ENCODE measurements at places on chromosomes 12 and 14.

- no peak for DNase-seq
These were observed 24.3 kb downstream of the HIF1A start for GRCh38 chr14:61719344-61720293.

DNA sequence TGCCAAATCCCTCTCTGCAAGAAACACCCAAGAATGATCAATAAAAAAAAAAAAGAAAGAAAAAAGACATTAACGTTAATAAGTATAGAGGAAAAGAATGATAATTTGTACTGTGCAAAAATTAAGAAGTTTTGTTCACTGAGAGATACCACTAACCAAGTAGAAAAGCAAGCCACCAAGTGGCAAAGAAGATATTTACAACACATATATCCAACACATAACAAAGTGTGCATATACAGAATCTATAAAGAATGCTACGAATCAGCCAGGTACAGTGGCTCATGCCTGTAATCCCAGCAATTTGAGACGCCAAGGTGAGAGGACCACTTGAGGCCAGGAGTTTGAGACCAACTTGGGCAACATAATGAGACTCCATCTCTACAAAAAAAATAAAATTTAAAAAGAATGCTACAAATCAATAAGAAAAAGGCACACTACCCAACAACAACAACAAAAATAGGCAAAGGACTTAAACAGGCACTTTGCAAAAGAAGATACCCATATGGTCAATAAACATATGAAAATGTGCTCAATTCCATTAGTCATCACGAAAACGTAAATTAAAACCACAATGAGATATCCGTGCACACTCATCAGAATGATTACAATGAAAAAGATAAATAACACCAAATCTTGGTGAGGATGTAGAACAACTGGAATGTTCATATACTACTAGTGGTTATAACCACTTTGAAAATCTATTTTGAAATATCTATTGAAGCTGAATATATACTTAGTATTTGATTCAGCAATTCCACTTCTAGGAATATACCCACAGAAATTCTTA is 19.8 kb downstream of the GALNT4 start:
- DNase-seq, result no peak

DNA sequence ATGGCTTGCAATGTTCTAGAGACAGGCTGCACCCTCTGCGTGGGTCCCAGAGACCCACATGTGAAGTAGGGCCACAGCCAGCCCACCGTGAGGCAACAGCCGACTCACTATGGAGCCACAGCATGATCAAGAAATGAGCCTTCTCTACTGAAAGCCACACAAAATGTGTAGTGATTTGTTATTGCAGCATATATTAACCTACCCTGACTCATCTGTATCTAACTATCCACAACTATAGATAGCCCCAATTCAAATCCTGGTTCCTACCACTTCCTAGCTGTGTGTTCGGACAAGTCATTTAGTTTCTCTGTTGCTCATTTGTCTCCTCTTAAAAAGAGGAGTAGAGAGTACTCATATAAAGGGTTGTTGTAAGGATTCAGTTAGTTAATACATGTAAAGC is 1152.3 kb downstream of the BCL11B start:
- no peak for DNase-seq

DNA sequence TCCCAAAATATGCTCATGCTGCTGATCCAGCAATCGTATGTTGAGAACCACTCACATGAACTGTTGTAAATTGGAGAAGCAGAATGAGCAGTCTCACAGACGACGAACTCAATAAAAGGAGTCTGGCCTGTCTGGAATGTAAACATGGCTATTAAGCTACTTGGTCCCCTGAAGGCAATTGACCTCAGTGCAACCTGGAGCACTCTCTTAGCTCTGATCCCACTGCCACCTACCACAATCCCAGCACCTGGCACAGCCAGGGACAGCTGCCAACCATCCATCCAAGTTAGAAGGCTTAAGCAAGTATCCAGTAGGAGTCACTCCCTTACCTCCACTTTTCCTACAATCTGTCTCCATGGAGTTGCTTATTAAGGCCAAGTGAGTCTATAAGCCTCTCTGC is 406.9 kb upstream of the CLEC14A start:
- DNase-seq, result no peak

DNA sequence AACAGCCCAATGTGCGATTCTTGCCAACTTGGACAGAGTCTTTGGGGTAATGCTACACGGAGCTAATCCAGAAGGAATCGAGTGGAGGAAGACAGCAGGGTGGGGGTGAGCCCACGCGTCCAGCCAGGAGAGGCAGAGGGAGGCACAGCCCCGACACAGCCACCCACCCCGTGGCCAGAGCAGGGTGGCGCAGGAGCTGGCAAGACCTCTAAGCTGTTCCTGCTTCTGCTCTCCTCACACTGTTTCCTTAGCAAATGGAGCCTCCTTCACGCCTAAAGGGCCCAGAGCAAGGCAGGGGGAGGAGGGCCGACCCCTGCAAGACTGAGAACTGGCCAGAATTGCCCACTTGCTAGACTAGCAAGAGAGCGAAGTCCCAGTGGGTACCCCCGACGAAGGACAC is 91.5 kb downstream of the FBXL14 start:
- no peak for DNase-seq

- no peak for DNase-seq
These were observed 649.2 kb upstream of the MIS18BP1 start for GRCh38 chr14:45902241-45902640.

GRCh38 chr12:95131589-95132340 is 58.3 kb upstream of the NR2C1 start:
- no peak for DNase-seq

GRCh38 chr12:90630006-90630405 is 325.0 kb downstream of the CCER1 start:
- DNase-seq, result no peak

- no peak for DNase-seq
These were observed 87.8 kb downstream of the KTN1 start for GRCh38 chr14:55667801-55668200.

DNA sequence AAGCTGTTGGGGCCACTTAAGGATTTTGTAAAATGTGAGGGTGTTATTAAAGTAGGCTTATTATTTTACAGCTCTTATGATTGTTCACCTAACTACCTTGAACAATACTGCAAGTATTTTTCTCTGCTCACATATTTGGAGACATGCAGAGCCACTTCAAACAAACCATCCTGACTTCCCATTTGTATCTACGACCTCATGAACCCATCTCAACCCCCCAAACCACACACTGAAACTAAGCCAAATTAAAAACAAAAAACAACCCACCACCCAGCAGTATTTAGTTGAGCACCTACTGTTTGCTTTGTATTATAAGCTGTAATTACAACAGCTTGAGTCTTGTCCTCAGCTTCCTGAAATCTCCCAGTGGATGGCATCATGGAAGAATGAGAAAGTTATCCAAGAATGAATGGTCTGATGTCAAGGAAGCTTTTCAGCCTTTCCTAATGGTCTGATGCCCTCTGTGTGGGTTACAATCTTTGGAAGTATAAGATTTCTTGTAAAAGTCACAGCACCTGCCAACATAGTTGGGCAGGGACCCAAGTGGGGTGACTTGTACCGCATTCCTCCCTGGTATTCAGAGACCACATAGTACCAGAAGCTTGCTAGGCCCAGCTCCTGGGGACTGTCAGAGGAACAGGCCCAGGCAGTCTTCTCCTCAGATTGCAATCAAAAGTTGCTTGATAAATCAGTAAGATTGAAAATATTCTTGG is 416.6 kb downstream of the ZFP36L1 start:
- DNase-seq, result no peak

- no peak for DNase-seq
These were observed 23.2 kb upstream of the KIF26A start for GRCh38 chr14:104115131-104115600.

DNA sequence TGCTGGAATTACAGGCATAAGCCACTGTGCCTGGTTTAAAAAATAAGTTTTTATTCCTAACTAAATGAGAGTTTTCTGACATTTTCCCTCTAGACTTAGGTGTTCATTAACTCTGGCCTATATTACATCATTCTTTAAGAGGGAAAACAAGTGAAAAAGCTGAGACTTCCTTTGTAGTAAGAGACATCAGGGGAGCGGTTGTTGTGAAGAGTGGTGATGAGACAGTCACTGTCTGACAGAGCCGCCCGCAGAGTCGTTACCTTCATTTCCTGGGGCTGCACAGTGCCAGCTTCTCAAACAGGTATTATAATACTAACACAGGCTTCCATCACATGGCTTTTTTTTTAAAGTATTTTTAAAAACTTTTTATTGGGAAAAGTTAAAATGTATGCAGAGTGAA is 19.7 kb upstream of the TDRD9 start:
- no peak for DNase-seq

- DNase-seq, result no peak
These were observed 45.3 kb upstream of the RAP1B start for GRCh38 chr12:68565391-68565903.

GRCh38 chr12:96210376-96211055 is 16.3 kb downstream of the ELK3 start:
- DNase-seq, result no peak

Data from stimulated activated CD4-positive, alpha-beta T cell treated with anti-CD3 and anti-CD28 coated beads, Interleukin-1b, Interleukin-23, amount 100 ng/mL, for 1 hour (primary cell).